SK-N-MC (cell line): ENCODE measurements at places on chromosomes 5 and 9.

DNA sequence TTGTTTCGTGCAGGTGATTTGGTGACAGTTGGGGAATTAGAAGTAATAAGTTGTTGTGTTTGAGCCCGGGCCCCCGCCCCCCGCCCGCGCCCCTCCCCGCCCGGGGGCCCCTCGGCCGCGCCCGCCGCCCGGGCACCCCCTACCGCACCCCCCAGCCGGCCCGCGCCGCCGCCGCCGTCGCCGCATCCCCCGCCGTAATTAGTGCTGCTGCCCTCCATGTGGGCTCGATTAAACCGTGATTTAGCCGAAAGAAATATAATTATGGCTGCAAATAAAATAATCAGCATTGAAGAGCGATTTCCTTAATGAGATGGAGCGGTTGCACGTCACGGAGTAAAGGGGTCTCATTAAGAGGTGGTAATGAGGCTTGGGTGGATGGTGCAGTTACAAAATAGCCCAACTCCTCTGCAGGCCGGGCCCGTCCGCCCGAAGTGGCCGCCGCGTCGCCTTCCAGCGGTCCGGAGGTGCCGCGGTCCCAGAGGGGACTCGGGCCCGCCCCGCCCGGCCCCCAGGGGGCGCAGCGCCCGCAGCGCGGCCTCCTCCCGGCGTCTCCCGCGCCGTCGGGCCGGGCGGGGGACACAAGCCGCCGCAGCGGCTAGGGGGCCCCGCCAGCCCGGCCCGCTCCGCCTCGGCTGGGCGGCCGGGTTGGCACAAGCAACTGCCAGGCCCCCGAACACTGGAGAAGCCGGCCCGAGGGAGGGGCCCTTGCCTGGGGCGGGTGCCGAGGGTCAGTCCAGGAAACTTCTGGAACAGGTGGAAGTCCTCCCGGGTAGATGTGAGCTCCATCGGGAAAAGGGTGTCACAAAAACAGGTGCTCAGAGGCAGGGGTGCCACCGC lies 6.9 kb upstream of the OTP start:
- no peak for DNase-seq

- DNase-seq: no peak
Observed at GRCh38 chr9:26727471-26727870, 165.1 kb downstream of the CAAP1 start.

- no peak for DNase-seq
Observed at GRCh38 chr9:126790561-126790960, 14.3 kb upstream of the ZBTB43 start.

GRCh38 chr5:1785062-1785461 lies 14.6 kb downstream of the MRPL36 start:
- DNase-seq: no peak

DNA sequence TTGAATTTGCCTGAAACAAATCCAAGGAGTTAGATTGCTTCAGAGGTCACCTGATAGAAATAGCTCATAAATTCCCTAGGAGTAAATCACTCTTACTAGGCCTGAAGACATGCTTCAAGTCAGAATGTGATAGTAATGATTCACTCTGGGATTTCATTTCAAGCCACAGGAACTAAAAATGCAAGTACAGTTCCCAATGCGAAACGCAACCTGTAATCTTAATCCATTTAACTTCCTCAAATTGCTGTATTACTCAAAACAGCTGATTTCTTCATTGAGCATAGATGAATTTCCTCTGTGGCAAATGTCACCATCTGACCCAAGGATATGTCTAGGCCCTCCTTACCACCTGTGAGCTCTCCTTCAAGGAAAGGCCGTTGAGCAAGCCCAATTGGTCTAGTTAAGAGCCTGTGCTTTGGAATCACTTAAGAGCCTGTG lies 32.1 kb upstream of the IL6ST start:
- DNase-seq: no peak

GRCh38 chr5:65102976-65103711 lies 334.4 kb downstream of the CWC27 start:
- no peak for DNase-seq

- no peak for DNase-seq
Observed at GRCh38 chr5:98791001-98791519, 17.6 kb downstream of the RGMB start.

- no peak for DNase-seq
Observed at GRCh38 chr5:89071101-89071940, 188.3 kb upstream of the MEF2C start.

GRCh38 chr9:106795031-106795430 lies 67.9 kb upstream of the ZNF462 start:
- no peak for DNase-seq

DNA sequence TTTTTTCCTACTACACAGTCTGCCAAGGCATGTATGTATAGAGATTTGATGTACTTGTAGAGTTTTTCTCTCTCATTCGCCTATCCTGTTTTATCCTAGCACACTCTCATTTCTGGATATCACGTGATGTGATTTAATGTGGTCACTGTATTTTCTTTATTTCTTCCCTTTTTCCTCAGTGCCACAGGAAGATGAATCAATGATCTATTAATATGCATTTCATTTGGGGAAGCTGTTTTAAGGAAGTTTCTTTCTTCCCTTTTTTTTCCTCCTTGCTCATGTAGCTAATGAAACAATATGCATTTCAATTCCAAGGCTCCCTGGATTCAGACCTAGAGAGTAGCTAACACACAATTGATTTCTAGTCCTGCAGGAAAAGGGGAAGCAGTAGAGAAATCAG lies 506.3 kb upstream of the WWC1 start:
- DNase-seq: no peak

DNA sequence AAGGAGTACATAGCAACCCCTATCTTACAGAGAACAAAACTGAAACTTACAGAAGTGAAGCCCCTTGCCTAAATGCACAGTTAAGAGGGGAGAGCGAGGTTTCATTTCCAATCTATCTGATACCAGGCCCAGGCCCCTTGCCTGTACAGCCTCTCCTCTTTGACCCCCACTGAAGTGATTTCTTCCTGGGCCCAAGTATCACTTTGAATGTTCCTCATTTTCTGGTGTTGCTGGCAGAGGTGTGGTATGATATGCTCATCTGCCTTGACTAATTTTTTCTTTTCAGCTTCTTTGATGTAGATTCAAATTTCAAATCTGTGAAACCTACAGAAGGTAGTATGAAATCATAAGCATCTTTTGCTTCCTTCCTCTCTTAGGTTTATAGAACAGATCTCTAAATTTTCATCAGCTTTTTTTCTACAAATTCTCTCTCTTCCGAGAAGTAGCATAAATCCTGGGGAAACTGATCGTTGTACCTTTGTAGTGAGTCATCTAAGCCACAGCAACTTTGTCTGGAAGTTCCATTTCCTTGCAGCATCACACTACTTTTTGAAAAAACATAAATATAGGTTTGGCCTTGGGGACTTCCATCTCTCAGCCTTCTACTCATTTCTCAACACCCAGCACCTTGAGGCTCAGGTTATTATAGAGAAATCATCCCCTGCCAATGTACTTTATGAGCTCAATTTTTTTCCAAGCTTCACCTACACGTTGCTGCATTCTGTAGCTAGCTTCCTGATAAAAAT lies 402.4 kb upstream of the PTGER4 start:
- DNase-seq: no peak

DNA sequence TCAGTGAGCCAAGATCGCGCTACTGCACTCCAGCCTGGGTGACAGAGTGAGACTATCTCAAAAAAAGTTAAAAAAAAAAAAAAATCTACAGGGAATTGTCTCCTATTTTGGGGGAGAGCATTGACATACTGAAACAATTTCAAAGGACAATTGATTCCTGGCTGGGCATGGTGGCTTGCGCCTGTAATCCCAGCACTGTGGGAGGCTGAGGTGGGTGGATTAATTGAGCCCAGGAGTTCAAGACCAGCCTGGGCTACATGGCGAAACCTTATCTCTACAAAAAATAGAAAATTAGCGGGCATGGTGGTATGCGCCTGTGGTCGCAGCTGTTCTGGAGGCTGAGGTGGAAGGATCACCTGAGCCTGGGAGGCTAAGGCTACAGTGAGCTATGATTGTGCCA lies 30.6 kb downstream of the GPR107 start:
- no peak for DNase-seq

GRCh38 chr5:177405312-177405711 lies 4.1 kb downstream of the F12 start:
- DNase-seq: no peak

- DNase-seq: no peak
Observed at GRCh38 chr9:6109986-6110385, 94.6 kb upstream of the RANBP6 start.

DNA sequence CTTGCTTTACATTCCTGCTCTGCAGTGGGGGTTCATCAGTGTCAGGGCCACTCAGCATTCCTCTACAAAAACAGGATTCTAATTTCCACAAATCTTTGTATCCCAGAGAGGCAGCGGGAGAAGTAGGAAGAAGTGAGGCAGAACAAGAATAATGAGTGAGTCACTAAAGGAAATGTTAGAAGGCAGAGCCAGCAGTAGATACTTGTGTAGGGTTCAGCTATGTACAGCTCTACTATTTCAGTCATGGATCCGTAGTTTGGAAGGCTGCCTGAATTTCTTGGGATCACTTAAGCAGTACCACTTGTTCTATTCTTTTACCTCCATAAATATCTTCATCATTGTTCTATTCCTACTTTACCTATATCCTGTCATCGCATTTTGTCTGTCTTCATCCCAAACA lies 246.3 kb upstream of the TLE4 start:
- DNase-seq: no peak

DNA sequence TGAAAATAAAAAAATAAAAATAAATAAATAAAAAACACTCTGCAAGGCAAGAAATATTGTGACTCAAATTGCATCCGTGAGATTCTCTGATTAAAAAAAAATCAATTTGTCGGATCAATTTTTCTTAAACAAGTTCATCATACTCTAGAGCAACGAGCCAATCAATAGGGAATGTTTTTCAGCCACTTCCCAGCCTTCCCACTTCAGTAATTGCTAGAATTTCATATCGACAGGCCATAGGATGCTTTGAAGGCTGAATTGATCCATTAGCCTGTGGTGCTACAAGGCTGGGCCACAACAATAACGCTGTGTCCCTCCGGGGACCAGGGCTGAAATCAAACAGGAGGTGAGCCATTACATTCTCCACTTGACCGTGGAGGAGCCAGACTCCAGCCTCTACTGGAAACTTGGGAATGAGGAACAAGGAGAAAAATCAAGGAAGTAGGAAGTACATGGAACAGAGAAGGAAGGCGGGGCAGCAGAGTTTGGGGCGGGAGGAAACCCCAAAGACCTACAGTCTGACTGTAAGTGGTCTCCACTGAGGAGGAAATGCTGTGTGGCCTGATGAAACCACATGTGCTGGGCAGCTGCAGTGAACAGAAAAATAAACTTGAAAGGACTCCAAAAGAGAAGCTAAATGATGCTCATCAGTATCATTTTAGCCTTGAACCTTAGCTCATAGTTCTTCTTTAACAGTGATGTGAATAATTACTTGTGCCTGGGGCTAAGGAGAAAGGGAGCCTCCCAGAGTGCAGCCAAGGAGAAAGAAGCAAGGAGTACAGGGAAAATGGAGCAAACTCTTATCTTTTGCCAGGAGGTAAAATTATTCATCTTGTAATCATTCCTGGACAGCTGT lies 308.6 kb downstream of the TLE1 start:
- DNase-seq: no peak
